ENCODE measurements at places on chromosomes 6 and 20.

DNA sequence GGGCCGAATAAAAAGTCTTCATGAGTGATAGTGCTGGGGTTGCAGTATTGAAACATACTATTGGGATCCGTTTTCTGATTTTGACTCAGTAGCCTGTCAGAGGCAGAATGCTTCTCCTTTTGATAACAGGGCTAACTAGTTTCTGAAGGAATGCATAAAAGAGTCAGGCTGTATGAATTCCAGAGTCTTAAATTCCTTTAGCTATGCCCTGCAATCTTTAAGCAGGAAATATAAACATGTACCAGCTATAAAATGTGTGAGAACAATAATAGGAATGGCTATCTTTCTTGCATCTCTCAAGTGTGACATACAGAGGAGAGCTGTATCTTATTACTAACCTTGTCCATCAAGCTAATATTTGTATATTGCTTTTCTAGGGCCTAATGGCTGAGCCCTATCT is 917.1 kb downstream of the KIF16B start:
- no peak for DNase-seq

GRCh38 chr6:43970913-43971775 is 156.1 kb downstream of the MRPL14 start:
- DNase-seq = no peak

DNA sequence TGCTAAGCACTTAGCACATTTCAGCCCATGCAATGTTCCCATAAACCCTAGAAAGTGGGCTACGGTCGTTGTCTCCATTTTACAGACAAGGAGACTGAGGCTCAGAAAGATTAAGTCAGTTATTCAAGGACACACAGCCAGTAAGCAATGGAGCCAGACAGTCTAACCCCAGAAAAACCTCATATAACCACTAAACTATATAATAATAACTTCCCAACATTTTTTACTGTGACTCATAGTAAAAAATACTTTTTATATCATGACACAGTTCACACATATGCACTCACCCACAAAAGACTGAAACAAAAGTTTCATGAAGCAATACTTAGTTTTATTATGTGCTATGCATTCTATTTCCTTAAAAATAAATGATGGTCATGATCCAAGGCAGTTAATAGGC is 66.2 kb upstream of the EYA2 start:
- DNase-seq = no peak

DNA sequence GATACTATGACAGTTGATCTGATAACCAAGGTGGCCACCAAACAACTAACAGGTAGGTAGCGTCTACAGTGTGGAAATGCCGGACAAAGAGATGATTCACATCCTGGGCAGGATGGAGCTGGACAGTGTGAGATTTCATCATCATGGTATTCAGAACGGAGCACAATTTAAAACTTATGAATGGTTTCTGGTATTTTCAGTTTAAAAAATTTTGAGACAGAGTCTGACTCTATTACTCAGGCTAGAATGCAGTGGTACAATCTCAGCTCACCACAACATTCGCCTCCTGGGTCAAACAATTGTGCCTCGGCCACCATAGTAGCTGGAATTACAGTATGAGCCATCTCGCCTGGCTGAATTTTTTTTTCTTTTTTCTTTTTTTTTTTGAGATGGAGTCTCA is 43.8 kb downstream of the CEP57L1 start:
- no peak for DNase-seq

GRCh38 chr20:56628873-56629463 is at the start of gene TFAP2C:
Gene TFAP2C, plus strand, starts transcription at chr20:56629306. Its CDS starts 239 bp downstream, at chr20:56629545.
- DNase-seq = no peak

DNA sequence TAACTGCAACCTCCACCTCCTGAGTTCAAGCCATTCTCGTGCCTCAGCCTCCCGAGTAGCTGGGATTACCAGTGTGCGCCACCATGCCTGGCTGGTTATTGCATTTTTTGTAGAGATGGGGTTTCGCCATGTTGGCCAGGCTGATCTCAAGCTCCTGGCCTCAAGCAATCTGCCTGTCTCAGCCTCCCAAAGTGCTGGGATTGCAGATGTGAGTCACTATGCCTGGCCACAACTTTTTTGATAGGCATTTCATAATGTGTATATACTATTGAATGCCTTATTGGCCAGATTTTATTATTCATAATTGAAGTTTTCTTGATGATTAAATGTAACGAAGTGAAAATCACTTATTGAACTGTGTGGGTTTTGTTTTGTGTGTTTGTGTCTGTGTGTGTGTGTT is 27.9 kb downstream of the FIG4 start:
- no peak for DNase-seq

GRCh38 chr6:114181664-114182063 is 161.2 kb downstream of the HS3ST5 start:
- DNase-seq = no peak

DNA sequence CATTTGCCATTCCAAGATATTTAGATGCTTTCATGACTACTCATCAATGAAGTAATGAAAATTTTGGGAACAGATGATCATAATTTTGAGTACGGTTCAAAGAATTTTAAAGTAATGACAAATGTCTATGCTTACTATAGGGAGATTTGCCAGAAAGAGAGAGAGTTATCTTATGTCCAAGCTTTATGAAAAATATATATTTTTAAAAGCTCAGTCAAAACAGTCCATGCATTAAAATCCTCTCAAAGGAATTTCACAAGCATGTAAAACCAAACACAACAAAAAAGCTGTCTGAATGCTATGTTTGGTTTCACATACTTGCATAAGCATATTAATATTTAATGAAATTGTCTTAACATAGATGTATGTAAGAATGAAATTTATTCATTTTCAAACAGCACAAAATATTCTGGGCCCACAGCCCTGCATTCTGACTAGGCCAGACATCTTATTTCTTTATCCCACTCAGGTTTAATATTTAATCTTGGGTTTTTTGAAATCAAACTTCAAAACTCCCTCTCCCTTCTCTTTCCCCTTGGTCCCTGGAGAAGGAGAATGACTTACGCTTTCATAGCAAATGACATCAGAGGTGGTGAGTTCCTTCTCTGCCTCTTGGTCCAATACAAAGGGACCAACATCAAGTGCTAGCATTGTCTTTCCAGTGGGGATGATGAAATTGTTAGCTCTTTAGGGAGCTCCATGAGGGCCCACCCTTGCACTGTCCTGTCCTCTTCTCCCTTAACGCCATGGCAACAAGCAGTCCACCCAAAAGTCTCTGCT is 94.2 kb downstream of the ADAT2 start:
- DNase-seq = no peak

GRCh38 chr20:62644802-62645496 is 2.6 kb downstream of the SLCO4A1 start:
- DNase-seq = no peak

DNA sequence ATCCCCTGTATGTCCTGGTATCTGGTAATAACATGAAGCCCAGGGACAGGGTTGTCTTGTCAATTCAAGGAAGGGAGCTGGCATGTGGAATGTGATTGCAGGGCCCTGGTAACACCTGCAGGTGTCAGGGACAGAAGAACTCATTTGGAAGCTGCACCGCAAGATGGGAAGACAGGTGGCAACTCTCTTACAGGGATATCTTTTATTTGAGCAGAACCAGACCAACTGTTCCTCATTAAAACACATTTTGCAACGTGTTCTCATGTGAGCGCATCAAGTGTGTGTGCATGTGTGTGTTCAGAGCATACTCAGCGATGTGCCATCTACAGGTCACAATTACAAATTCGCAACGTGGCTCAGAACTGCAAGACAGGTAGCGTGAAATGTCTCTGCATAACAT is 370.9 kb upstream of the SOX4 start:
- DNase-seq = no peak

GRCh38 chr6:107323133-107323785 is 136.1 kb downstream of the PDSS2 start:
- no peak for DNase-seq

- DNase-seq = no peak
Observed at GRCh38 chr6:141963543-141964295, 169.0 kb upstream of the GJE1 start.

DNA sequence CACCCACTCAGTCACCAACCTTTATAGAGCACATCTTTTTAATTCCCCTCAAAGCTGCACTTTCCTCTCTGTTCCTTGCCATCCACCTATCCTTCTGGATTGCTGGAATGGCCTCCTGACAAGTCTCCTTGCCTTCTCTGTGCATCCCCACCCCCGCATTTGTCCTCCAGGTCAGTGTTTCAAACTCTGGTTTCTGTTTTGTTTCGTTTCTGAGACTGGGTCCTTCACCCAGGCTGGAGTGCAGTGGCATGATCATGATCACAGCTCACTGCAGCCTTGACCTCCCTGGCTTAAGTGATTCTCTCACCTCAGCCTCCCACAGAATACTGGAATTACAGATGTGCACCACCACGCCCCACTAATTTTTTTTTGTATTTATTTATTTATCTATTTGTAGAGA is 96.2 kb downstream of the PLCB1 start:
- no peak for DNase-seq

GRCh38 chr6:72720464-72720863 is 98.6 kb downstream of the KCNQ5 start:
- DNase-seq = no peak

DNA sequence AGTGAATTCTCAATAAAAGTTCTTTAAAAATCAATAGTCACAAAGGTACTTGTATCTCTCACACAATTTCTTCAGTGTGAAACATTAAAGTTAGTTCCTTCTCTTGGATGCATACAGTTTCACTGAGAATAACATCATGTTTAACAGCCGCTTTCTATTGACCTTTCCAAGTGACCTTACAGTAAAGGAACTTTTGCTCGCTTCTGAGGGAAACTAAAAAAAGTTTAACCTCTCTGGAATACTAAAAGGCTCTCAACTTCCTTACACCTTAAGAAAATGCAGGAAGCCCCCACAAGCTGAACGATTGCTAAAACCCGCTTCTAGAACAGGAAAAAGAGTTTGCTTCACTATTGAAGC is 1.3 kb downstream of the RRAGD start:
- no peak for DNase-seq

GRCh38 chr20:64130876-64131275 is 23.5 kb upstream of the NPBWR2 start:
- DNase-seq = no peak

DNA sequence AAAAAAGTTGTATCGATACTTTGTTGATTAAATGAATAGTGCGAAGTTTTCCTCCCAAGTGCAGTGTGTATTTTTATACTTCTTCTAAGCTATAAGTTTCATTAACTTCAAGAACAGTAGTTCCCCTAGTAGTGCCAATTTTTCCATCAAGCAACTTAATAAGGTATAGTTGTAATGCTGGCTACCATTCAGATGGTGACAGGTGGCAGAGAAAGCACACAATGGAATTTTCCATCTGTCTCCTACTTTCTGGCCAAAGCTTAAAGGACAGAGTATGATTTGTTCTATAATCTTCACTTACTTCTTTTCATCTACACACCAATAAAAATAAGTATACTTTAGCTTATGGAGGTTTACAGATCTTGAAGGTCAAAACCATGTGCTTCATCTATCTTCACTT is 431.1 kb downstream of the NKAIN2 start:
- DNase-seq = no peak

DNA sequence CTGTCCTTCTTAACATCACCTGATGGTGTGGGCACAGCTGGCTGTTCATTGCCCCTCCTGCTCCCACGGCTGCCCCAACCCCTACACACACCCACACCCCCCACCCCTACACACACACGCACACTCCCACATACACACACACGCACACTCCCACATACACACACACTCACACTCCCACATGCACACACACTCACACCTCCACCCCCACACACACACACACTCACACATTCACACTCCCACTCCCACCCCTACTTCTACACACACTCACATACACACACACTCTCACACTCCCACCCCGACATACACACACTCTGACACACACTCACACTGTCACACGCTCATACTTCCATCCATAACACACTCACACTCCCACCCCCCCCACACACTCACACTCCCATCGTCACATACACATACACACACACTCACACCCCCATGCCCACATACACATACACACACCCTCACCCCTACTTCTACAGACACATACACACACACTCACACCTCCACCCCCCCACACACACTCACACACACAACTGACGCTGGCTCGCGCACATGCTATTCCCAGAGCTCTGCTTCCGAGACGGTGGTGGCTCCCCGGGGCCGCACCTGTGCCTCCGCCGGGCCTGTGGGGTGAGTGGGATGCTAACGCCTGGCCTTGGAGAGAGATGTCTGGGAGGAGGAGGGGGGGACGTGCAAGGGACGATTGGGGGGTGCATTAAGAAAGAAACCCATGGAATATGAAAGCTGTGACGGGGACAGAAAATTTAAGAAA is 174.8 kb upstream of the QKI start:
- no peak for DNase-seq

DNA sequence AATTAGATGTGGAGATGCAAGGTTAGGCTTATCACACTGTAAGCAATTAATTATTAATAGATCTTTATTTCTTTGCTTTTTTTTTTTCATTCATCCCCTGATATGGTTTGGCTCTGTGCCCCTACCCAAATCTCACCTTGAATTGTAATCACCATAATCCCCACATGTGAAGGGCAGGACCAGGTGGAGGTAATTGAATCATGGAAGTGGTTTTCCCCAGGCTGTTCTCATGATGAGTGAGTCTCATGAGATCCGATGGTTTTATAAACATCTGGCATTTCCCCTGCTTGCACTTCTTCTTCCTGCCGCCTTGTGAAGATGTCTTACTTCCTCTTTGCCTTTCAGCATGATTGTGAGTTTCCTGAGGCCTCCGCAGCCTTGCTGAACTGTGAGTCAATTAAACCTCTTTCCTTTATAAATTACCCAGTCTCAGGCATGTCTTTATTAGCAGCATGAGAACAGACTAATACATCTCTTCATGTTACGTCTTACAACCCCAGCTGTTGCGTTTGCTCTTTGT is 333.8 kb downstream of the CDH26 start:
- no peak for DNase-seq

- no peak for DNase-seq
Observed at GRCh38 chr20:59299945-59300332, 472 bp upstream of the EDN3 start.

- DNase-seq = no peak
Observed at GRCh38 chr20:32810941-32811340, 8.8 kb upstream of the MAPRE1 start.

DNA sequence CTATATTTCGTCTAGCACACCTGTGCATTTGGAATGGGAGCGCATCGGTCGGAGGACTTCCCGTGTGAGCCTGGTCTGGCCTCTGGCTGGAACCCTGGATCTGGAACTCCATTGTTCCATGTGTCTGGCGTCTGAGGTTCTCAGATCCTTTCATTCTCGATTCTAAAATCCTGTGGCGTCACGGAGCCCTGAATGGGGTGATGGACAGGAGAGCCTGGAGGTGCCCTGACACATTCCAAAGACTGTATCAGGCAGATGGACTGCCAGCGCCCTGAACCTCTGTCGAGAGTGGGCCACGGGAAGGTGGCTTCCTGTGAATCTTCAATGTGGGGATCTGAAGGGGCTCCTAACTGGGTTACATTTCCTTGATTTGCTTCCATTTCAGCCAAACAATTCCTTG is 20.6 kb downstream of the MYH7B start:
- DNase-seq = no peak
